ENCODE measurements at places on chromosomes 12 and 14. TPM values are rescaled to one million over a fixed set of nuclear protein-coding genes. Genes with fewer than 3 reads are reported as not detected.
A peak's percentile ranks its signal among the peaks of the same experiment; 100 is the strongest.

DNA sequence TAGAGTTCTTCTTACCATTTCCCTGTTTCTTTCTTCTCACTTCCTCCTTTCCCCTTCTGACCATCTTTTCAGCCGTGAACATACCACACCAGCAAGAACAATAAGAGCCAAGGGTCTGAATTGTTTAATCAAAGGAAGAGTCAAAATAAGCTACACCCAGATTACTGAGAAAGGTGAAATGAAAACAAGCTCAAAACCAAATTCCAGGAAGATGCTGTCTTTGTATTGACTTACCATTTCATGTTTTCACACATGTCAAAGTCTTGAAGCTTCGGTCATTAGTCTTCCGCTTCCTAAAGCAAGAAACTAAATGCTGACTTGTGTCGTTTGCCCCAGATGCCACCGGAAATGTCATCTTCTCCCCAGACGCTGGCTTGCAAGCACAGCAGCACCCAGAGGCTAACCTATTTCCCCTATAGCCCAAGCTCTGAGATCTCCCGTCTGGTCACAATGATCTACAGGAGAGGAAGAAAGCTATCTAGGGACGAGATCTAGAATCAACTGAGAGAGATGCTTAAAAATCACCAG, 136.5 kb upstream of the AMIGO2 start:
- DNase-seq = no peak

The TPH2 gene
- not detected for total RNA-seq

- DNase-seq = peak; percentile 37
Measured at GRCh38 chr12:107318806-107319532, 225.6 kb upstream of the CRY1 start.

- no peak for DNase-seq
Measured at GRCh38 chr12:64122995-64123394, 99.1 kb downstream of the KICS2 start.

GRCh38 chr12:78248321-78248720, 417.6 kb downstream of the NAV3 start:
- no peak for DNase-seq

DNA sequence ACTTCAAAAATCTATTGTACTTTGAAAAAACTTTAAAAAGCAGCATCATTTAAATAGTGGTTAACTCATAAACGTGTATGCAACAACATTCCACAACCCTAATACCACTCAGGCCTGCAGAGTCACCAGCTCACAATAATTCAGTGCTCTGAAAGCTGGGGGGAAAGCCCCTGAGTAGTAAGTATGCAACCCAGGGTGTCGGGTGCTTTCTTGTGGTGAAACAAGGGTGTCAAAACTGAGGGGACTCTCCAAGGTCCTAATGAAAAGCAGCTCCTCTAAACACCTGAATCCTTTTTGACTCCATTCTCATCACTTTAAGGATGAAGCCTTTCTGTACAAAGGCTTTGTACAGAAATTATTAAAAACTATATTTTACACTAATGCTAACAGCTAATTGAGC, 33.7 kb downstream of the FGFR1OP2 start:
- DNase-seq = no peak

The GRIN2B gene
- 0.25 TPM for total RNA-seq

DNA sequence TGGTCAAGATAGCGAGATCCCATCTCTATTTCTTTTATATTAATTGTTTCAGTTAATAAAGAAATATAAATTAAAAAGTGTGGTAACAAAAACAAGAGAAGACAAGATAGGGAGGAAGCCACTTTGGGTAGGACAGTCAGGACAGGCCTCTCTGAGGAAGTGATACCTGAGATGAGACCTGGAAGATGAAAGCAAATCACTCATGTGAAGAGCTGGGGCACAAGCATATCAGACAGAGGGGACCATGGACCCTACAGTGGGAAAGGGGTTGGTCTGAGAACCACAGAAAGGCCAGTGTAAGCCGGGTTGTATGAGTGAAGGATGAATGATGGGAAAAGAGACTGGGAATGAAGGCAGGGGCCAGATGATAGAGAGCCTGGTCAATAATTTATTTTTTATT, 1.8 kb upstream of the MED6 start:
- DNase-seq = no peak

The HHIPL1 gene
- total RNA-seq = 1.0 TPM

- DNase-seq = no peak
Measured at GRCh38 chr12:97292588-97292987, 170.0 kb upstream of the RMST start.

- DNase-seq = peak; percentile 40
Measured at GRCh38 chr14:60648934-60649874, at the start of gene SIX1. TSS of gene SIX1 (minus strand) at chr14:60649477. CDS start at chr14:60649189, 288 bp downstream.

GRCh38 chr14:102907303-102907844, 15.1 kb upstream of the AMN start:
- no peak for DNase-seq

GRCh38 chr14:60590991-60591414, 58.3 kb downstream of the SIX1 start:
- no peak for DNase-seq

GRCh38 chr14:21066882-21067502, 3.1 kb upstream of the ARHGEF40 start:
- DNase-seq = no peak

- DNase-seq = peak; percentile 32
Measured at GRCh38 chr12:56941299-56942017, 7.2 kb upstream of the SDR9C7 start.

- no peak for DNase-seq
Measured at GRCh38 chr12:59491877-59492276, 104.0 kb upstream of the SLC16A7 start.

GRCh38 chr14:59482541-59483331, 1.5 kb downstream of the L3HYPDH start:
- peak; percentile 62 for DNase-seq

GRCh38 chr12:122096591-122097149, 18.1 kb downstream of the MLXIP start:
- DNase-seq = peak; percentile 48

The PDZRN4 gene
- total RNA-seq = 1.3 TPM
